Activated CD4-positive, CD25-positive, alpha-beta regulatory T cell treated with anti-CD3 and anti-CD28 coated beads, Interleukin-2, amount 50 U/mL, for 72 hours (primary cell): ENCODE measurements at places on chromosomes 1 and 21.

DNA sequence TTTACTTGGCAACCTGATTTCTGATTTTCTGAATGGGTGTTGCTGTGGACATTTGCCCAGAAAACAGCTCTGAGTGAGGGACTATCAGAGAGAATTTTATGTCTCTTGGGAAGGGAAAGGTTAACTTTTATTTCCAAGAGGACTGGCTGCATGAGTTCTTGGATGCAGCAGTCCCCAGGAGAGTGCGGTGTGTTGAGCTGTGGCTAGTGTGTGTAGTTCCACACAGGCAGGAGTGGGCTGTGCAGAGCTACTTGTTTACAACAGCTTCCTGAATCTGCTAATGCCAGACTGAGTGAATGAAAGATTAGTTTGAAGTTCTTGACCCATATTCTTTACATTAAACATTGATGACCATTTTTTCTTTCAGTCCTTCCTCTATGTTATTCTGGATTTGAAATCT lies 41.0 kb upstream of the APOBEC4 start:
- DNase-seq = no peak

- DNase-seq = no peak
These were observed 63.8 kb downstream of the CD34 start for GRCh38 chr1:207847116-207847515.

- DNase-seq = no peak
These were observed 3.0 kb upstream of the AHCTF1 start for GRCh38 chr1:246934765-246935164.

DNA sequence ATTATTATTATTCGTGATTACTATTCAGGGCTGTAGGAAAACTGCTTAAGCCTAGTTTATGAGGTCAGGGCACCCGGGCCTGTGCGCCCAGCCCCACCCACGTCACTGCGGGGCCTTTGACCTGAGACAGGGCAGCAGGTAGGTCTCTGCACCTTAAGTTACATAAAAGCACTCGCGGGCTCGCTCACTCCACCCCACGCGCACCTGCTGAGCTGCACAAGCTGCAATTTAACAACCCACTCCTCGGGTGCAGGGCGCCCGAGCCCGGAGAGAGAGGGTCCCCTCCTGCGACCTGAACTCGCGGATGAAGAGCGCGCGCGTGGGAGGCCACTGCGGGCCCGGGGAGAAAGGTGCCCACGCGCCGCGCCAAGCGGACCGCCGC lies 477 bp downstream of the ICMT start:
- no peak for DNase-seq

GRCh38 chr1:30507401-30508174 lies 215.8 kb downstream of the MATN1 start:
- DNase-seq = no peak

DNA sequence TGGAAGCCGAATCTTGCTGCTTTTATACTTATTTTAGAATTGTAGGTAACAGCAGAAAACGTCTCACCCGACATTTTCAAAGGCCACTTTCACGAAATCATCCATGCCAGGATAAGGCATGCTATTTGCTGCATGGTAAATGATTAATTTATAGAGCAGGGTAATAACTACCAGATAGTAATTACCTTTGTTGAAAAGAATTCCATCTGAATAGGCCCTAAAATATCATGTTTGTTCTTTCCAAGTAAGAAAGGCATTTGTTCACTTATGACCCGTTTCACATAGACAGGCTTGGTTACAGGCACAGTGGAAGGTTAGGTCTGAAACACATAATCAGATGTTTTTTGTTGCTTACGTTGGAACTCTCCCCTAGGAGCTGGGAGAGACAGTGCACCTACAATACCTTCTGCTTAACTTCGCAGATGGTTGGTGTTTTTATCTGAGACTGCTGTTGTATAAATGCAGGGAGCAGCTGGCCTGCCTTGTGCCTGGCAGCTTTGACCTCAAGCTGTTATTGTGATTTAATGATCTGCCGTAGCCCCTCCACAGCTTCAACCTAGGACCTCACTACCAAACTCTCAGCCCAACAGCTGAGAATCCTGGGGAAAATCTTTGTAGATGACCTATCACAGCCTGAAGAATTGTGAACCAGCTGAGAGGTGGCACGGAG lies 1.6 kb downstream of the SLC44A3 start:
- no peak for DNase-seq

- no peak for DNase-seq
These were observed 119.3 kb downstream of the HLCS start for GRCh38 chr21:36847189-36847588.
